ENCODE measurements at places on chromosomes 6 and 20.
A peak's percentile ranks its signal among the peaks of the same experiment; 100 is the strongest.

DNA sequence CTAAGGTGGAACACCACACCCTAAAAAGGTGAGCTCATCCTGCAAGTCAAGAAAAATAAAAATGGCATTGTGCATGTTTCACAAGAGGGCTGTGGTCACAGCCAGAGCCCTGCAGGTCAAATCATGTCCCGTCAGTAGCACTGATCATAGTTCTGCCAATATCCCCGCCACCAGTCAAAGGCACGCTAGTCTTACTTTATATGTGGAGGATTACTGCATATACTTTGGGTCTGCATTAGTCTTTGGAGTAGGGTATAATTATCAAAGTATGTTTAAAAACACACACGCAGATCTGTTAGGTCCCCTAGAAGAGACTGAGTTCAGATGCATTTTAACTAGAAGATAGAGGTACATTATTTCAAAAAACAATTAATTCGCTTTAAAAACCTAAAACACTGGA lies 1.8 kb downstream of the PERP start:
- DNase-seq, result no peak

DNA sequence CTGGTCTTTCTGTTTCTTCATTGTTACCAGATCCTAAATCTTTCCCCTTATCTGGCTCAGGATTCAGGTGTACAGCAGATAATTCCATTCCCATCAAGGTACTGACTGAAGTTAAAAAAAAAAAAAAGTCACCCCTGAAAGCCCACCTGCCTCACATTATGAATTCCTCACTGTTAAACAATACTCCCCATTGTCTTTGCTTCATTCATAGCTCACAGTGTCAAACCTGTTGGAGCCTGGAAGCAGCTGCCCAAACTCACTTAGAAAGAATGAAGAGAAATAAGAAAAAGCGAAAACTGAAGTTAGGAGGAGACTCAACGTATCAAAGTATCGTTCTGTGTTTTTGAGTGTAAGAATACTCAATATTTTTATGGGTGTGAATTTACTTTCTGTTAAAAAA lies 1.8 kb upstream of the DCBLD1 start:
- DNase-seq, result no peak

- no peak for DNase-seq
These were observed 3.5 kb downstream of the FOXP4 start for GRCh38 chr6:41549673-41550072.

DNA sequence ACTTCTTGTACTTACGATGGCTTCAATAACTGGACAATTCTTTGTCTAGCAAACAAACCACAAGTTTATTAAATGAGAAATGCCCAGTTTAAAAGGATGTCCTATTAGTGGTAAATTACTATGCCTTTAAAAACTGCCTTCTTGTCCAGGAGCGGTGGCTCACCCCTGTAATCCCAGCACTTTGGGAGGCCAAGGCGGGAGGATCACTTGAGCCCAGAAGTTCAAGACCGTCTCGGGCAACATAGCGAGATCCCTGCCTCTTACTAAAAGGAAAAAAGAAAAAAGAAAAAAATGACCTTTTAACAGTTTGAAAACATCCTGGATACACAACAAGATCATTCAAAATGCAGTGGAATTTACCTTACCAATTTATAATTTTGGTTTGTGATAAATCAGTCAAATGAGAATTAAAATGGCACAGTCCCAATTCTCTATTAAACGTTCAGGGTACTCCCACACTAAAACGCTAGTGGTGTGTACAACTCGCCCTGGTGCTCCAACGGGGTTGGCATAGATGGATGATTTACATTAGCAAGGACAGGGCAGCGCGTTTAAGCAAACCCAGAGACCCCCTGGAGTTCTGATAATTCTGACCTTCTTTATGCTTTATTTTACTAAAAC lies 2.3 kb downstream of the ZBTB2 start:
- DNase-seq, result no peak

- DNase-seq, result no peak
These were observed 1.5 kb downstream of the GNMT start for GRCh38 chr6:42962096-42962495.

GRCh38 chr6:33768644-33769120 lies 20.2 kb downstream of the LEMD2 start:
- peak; percentile 58 for DNase-seq

GRCh38 chr6:133644892-133645619 lies 243.9 kb upstream of the TCF21 start:
- no peak for DNase-seq

GRCh38 chr20:40687384-40688128 lies 1.5 kb downstream of the MAFB start:
- no peak for DNase-seq

DNA sequence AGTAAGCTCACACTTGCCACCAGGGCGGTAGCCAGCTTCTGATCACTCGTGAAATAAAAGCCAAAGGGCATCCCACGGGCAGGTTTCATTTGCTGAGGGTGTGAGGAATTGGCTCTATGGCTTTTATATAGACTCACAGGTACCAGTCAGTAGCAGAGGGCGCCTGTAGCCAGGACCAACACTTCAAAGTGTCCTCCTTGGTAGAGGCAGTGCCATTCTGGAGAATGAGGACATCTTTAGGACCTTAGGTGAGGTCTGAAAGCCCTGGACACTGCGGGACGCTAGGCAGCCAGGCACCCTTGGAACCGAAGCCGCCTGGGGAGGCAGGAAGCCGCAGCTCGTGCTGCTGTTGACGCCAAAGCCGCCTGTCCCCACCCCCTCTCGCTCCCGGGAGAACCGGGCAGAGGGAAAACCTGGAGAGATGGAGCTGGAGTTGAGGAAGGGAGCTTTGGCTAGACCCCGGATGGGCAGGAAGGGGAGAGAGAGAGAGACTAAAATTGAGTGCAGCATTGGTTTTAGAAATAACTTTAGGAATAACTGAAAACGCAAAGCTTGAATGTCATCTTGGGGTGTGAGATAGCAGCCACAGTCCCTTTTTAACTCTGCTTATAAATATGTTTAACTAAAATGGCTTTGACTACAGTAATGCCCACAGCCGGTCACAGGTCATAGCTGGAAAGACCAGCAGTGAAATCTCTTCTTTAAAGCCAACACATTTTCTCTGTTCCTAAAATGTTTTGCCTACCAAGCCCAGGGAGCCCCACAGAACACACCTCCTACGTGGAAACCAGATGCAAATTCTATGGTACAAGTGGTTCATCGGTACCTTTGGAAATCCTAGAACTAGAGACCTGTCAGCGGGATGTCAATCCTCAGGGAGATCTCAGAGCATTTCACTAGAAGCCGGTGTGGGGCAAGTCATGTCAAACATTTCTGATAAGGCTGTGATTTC lies 128.5 kb upstream of the CDYL start:
- DNase-seq, result no peak

DNA sequence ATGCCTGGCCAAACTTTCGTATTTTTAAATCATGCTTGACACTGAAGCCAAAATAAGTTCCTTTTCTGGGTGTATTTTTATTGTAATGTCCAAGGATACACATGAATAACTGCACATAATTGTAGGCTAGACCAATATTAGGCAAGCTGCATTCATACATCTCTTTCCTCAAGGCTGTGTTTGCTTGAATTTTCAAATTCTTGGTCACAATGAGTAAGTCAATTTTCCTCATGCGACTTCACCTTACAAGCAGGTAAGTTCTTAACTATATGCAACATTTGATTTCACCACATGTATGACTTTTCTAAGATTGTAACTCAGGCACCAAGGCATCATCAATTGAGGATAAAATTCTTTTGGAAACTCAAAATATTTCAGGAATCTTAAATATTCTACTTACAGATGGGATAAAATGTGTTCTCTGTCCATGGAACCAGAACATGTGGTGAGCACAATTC lies 112.4 kb upstream of the ZNF217 start:
- DNase-seq, result no peak

- no peak for DNase-seq
These were observed 271.5 kb downstream of the FOXA2 start for GRCh38 chr20:22312744-22313346.

DNA sequence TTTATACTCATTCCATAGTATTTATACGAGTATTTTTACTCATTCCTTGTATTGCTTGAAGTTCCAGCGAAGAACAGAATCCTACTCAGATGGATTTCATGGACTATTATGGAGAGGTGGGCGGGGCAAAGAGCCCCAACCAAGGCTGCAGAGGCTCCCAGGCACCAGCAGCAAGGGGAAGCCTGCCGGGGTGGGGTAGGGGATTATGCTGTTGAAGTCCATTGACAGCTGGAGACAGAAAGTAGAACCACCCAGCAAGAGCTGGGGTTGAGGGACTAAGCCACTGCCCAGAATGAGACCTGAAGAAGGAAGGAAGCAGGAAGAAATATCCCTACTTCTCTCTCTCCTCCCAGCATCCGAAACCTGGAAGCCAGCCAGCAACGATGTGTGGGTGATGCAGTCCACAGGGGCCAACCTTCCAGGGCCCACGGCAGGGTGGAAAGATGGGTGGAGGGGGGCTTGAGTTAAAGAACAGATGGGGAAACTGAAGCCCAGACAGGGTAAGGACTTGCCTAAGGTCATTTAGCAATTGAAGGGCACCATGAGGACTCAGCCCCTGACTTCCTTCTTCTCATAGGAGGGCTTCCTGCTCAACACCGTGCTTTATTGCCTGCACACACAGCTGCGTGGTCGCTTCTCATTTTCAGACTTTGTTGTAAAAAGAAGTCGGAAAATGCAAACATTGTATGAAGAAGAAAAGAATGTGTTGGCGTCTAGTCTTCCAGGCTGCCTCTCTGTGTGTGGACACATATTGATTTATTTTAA lies 18.3 kb upstream of the GTSF1L start:
- no peak for DNase-seq

DNA sequence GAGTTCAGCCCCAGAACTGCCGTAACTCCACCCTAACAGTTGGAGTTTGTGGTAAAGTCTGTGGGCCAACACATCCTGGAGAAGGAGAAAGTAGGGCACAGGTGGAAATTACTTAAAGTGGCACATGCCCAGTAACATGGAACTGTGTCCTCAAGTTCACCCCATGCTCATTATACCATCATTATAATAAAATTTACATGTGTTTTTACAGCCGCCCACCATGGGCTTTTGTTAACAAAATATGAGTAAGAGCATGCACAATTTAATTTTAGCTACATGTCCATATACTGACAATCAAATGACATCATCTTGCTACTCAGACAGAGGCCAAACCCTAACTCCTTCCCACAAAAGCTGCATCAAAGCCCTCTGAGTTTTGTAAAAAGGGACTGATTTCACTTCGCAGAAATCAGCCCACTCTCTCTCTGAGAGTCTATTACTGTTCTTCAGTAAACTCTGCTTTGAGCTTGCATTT lies 17.3 kb upstream of the ELOVL4 start:
- DNase-seq, result no peak

GRCh38 chr20:36957875-36958667 lies 6.6 kb upstream of the SAMHD1 start:
- no peak for DNase-seq

DNA sequence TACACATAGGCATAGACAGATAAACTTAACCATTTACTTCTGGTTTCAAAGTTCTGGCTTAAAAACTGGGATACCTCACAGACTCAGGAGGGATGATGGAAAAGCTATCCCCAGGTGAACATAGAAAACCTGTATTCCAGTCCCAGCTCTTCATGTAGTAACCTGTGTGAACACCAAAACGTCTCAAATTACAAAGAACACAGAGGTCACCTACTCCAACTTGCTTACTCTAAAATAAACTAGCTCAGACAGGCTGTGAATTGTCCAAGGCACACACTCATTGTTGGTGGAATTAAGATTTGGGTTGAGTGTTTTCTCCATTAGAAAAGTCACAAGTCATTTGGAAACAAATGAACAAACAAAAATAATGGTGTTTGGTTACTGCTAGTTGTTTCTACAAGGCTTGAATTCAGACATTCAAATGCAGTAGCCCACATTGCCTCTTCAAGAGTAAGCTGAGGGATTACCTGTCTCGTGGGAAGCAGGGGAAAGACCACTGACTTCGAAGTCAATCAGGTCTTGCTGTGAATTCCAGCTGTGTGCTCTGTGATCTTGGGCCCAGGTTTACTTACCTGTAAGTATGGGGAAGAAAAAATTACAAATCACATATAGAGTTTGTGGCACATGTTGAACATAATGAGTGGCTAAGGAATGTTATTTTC lies 48.2 kb upstream of the LRRC1 start:
- no peak for DNase-seq

DNA sequence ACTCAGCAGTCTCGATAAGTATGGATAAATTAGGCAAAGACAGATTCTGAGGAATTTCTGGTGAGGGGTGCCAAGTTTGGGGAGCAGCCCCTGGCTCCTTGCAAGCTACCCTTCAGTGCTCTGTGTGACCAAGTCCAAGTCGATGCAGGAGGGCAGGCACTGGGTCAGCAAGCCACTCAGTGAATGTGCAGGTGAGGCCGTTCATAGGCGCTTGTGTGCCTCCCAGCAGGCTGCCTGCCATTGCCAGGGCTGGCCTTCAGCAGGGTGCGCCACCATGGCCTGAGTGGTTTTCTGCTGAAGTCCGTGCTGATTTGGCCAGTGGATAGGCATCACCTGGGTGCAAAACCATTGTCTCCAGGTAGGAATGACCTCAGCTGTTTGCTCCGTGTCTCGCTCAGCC lies 3.3 kb upstream of the GNRH2 start:
- DNase-seq, result no peak

DNA sequence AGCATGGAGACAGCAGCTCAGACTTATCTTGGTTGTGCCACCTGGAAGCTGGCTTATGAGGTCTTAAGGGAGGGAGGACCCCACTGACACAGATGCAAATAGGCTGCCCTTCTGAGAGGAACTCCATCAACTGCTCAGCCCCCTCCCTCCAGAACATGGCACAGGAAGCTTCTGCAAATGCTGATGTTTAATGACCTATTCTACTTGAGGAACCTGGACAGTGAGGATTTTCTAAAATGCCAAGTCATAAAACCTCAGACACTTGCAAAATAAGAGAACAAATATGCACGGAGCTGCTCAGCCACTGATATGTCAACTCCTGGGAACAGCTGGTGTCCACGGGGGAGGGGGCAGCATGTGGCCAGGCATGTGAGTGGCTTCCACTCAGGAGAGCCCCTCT lies 3.5 kb downstream of the CST9 start:
- DNase-seq, result no peak

DNA sequence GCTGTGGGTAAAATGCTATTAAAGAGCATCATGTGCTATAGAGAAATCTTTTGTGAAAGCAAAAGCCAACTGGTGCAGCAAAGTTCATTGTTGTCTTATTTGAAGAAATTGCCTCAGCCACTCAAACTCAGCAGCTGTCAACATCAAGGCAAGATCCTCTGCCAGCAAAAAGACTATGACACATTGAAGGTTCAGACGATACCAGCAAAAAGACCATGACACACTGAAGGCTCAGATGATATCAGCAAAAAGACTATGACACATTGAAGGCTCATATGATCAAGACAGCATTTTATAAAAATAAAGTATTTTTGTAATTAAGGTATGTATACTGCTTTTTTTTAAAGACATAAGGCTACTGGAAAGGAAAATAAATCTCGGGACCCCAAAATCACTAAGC lies 118.4 kb upstream of the RUNX2 start:
- no peak for DNase-seq

- no peak for DNase-seq
These were observed 198.6 kb downstream of the CDKAL1 start for GRCh38 chr6:20732896-20733295.

- no peak for DNase-seq
These were observed 1.9 kb downstream of the APOM start for GRCh38 chr6:31657406-31658157.

GRCh38 chr6:82906489-82906888 lies 159.2 kb downstream of the UBE3D start:
- no peak for DNase-seq

Measured in effector CD4-positive, alpha-beta T cell (primary cell).